ENCODE measurements at places on chromosomes 5 and 9. TPM values are rescaled to one million over a fixed set of nuclear protein-coding genes. Genes with fewer than 3 reads are reported as not detected.

The GTF2H2 gene
- total RNA-seq = 13.1 TPM

The ITGA2 gene
- total RNA-seq = 50.1 TPM

The SLC36A3 gene
- total RNA-seq = not detected

The SPINK4 gene
- total RNA-seq = not detected

The HNRNPAB gene
- total RNA-seq = 30.8 TPM

The SLC44A1 gene
- 36.2 TPM for total RNA-seq

The DDX4 gene
- not detected for total RNA-seq

The FREM1 gene
- under 0.01 TPM for total RNA-seq

The ENTREP1 gene
- under 0.01 TPM for total RNA-seq

The PIP5K1B gene
- total RNA-seq = under 0.01 TPM

The FSTL4 gene
- total RNA-seq = not detected

The CEP78 gene
- total RNA-seq = 10.0 TPM

The MARCHF6 gene
- total RNA-seq = 67.9 TPM

The ASPN gene
- 10.4 TPM for total RNA-seq

The WDR38 gene
- total RNA-seq = not detected

The CARTPT gene
- not detected for total RNA-seq

The XRCC4 gene
- 6.7 TPM for total RNA-seq

The GMCL2 gene
- total RNA-seq = under 0.01 TPM

The OR1J2 gene
- 0.33 TPM for total RNA-seq

The COL27A1 gene
- total RNA-seq = 5.4 TPM

The MSMP gene
- total RNA-seq = not detected

The ZBED3 gene
- 1.0 TPM for total RNA-seq

The CER1 gene
- not detected for total RNA-seq

The CAVIN4 gene
- total RNA-seq = 1.5 TPM

The IFNK gene
- total RNA-seq = not detected

The PLPPR1 gene
- total RNA-seq = not detected

The SAXO1 gene
- total RNA-seq = 0.17 TPM

The SLCO4C1 gene
- under 0.01 TPM for total RNA-seq

The OTULINL gene
- 0.17 TPM for total RNA-seq

The IL5 gene
- total RNA-seq = not detected

The SLC12A7 gene
- 23.9 TPM for total RNA-seq

The ZNF462 gene
- total RNA-seq = 27.4 TPM

The PPP3R2 gene
- not detected for total RNA-seq

The OMD gene
- total RNA-seq = 0.17 TPM

The MPDZ gene
- total RNA-seq = 59.1 TPM

The IFNA21 gene
- not detected for total RNA-seq

The FCN1 gene
- not detected for total RNA-seq

The TICAM2 gene
- total RNA-seq = 8.8 TPM

The NR4A3 gene
- total RNA-seq = 5.6 TPM

The IFNB1 gene
- 0.17 TPM for total RNA-seq

The LCN1 gene
- total RNA-seq = not detected

The BARX1 gene
- not detected for total RNA-seq

The AGXT2 gene
- not detected for total RNA-seq

The CYLC2 gene
- total RNA-seq = not detected

The PCDH12 gene
- total RNA-seq = under 0.01 TPM
